ENCODE measurements at places on chromosomes 13 and 19.
A peak's percentile ranks its signal among the peaks of the same experiment; 100 is the strongest.

DNA sequence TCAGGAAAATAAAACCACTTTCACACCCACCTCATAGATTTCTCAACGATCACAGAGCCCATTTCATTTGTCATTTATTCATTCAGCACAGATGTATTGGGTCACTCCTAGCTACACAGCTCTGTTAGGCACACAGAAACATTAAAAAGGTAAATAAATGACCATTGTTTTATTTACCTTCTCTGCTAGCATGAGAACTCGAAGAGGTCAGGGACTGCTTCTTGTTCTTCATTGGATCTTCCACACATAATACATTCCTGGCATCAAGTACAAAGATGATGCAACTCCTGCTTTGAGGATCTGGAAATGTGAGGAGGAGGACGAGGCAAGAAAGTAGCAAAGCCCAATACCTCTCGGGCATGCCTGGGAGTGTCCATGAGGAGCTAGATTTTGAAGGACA is 168.1 kb downstream of the RBM26 start:
- no peak for DNase-seq

GRCh38 chr13:45333977-45334922 is 6.7 kb downstream of the TPT1 start:
- no peak for DNase-seq

- no peak for DNase-seq
Observed at GRCh38 chr13:110410000-110410399, 102.9 kb downstream of the COL4A2 start.

- DNase-seq: no peak
Observed at GRCh38 chr19:11982526-11982925, 17.7 kb downstream of the ZNF763 start.

DNA sequence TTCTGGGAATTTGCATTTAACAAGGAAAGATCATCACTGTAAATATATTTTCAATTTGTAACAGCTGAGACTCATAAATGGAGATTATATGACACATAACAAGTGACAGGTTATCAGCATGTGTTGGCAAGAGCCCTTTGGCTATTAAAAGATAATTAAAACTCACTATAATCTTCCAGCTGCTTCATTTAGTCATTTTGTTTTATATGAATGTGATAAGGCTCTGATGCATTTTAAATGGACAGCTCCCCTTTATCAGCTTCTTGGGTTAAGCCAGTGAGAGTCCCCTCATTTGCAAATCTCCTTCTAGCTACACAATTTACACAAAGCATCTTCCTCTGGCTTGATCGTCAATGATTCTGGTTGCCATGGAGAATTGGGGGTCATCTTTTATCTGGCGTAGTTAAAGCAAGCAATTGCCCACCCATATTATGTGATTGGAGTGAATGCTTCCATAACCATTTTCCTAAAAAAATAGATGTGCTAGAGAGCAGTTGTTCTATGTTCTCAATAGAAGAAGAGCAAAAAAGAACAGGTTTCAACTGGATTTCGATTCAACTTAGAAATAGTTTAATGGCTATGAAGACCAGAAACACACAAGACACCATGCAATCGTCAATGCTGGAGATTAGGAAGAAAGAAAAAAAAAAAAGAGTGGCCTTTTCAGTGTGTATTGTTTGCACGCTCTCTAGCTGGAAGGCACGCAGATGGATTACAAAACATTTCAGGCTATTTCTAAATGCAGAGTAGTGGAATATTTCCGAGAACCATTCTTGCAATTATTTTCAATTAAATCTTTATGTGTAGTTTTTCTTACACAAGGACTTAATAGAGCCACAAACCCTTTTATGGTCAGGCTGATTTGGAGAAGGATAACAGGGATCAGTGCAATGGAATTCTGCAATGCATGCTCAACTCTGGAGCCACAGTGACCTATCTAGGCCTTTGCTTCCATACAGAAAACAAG is 27.4 kb downstream of the STARD13 start:
- no peak for DNase-seq

- DNase-seq: no peak
Observed at GRCh38 chr19:21256722-21257121, 72.5 kb downstream of the ZNF708 start.

DNA sequence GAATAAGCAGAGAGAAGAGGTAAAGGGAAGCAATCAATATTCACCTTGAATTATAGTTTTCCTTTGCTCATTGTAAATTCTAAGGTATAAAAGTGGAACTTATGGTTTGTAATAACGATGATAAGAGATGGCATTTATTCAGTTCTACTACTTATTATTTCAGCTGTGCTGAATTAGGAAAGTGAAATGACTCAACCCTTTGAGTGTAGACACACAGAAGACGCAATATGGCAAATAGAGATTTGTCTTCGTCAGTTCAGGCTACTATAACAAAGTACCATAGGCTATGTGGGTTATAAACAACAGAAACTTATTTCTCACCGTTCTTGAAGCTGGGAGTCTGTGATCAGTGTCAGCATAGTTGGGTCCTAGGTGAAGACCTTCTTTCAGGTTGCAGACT is 713.0 kb upstream of the PCDH9 start:
- no peak for DNase-seq

DNA sequence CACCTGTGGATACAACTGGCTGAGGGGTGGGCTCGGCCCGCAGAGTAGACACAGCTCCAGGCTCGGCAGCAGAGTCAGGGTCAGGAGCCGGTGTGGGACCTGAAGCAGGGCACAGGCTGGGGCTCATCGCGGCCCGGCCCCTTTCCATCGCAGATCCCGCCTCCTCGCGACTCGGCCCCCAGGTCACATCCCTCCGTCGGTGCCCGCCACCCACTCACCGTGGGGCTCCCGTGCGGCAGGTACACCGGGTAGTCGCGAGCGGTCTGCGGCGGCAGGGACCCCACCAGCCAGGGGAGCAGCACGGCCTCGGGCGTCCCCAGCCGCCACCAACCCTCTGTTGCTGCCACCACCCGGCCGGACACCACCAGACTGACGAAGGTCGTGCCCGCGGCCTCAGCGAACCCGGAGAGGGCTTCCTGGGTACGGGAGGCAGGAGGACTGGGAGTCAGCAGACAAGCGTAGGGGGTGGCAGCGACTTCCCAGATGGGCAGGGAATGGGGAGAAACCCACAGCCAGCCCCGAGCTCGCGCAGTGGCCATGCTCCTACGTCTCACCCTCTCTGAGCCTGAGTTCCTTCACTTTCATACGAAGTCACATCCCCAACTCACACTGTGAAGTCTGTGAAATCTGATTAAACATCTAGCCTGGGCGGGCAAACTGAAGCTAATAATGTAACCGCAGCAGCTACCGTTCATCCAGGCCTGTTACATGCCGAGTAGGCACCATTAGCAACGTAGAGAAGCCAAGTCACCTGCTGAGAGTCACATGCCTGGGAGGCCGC is 3.7 kb downstream of the FUZ start:
- DNase-seq: no peak

DNA sequence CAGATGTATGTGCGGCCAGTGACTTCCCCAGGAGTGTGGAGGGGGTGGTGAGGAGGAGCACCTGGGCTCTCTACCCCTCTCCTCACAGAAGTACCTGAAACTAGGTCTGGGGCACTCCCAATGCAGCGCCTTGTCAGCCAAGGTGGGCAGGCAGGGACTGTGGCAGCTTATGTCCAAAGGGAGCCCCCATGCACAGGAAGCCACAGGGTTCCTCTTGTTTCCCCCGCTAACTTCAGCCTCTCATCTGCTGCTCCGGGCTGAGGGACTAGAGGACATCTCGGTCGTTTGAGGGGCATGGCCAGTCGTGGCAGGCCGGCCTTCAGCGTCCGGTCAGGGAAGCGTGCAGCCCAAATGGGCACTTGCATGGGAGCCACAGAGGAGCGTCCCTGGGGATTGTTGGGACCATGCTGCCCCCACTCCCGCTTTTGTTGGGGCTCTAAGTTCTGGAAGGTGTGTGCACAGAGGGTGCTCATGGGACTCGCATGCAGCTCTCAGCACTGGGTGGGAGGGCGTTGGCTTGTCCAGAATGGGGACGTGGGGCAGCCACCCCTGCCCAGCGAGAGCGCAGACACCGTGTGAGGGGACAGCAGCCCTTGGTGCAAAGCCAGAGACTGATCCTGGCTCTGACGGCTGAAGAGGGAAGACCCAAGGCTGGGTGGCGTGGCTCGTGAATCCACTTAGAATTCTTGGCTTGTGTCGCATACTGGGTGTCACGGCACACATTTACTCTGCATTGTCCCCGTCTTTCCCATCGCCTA is 16.6 kb upstream of the NPAS1 start:
- no peak for DNase-seq

- DNase-seq: no peak
Observed at GRCh38 chr13:61024046-61024445, 391.6 kb downstream of the PCDH20 start.

DNA sequence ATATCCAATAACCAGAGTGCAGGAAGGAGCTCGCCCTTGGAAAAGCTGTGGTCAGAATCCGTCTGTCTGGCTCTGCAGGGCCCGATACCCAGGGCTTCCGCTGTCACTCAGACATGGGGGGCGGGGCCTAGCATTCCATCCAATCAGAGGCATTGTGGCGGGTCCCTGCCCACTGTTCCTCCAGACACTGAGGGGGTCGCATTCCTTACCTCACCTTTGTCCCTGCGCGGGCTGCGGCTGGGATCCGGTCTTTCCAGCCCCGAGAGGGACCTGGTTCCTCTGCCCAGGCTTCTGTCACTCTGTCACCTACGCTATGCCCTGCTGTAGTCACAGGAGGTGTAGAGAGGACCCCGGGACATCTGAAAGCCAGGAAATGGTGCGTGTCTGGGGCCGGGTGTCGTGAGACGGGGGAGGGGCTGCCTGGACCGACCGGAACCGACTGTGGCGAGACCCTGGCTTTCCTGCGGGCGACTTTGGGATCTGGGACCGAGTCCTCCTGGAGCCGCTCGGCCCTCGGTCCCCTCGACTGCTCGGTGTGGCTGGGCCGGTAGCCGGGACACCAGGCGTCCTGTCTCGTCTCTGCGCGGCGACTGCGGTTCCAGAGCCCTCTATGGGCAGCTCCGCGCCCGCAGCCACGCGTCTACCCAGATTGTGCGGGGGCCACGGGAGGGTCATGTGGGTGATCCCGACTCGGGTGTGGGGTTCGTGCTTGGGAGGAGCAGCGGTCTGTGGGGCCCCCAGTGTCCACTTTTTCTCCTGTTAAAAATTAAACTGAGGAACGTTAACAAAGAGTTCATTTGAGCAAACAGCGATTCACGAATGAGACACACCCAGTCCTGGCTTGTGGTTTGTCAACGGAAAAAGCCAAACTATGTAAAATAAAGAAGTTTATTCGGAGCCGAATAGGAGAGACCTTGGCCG is at the start of gene ZNF69:
ZNF69 (plus strand) TSS at position 172 of the 921 bp plus-strand sequence; CDS start at position 314, 142 bp downstream.
- peak; percentile 69 for DNase-seq

DNA sequence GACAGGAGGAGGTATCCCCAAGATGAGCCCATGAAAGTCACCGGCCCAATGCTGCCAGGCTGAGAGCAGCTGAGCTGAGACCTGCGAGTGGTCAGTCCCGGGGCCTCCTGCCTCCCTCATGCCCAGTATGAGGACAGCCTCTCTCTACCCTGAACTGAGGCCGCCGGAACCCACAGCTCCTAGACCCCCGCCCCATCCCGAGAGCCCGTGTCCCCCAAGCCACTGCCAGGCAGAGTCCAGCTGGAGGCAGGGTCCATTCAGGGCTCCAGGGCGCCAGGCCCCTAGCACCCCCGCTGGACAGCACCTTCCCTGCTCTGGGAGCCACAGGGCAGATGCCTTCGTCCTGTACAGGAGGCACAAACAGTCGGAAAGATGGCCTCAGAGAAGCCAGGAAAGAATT is 38.7 kb downstream of the MLLT1 start:
- no peak for DNase-seq

GRCh38 chr19:11347546-11348039 is 1.3 kb downstream of the CCDC159 start:
- DNase-seq: no peak

DNA sequence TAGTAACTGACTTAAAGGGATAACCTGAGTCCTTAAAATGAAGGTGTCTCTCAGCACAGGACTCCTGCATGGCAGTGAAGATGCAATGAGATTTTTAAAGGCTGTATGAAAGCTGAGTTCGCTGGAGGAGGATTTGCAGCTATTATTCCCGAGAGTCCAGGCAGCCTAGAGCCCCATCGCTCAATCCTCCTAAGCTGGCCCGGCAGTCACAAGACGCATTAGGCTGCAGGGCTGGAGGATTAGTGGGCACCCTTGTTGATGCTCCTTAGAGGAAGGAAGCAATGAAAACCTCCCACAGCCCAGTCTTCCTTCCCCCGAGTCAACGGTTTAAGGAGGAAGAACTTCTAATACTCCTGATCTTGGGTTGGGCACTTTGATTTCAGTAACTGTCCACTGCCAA is 239.5 kb downstream of the EFNB2 start:
- peak; percentile 19 for DNase-seq

Data from D721Med (cell line).